ENCODE measurements at places on chromosomes 3 and 15.

- no peak for DNase-seq
Measured at GRCh38 chr3:150177673-150178381, 207.1 kb upstream of the PFN2 start.

GRCh38 chr3:29731050-29731449, 450.2 kb downstream of the RBMS3 start:
- no peak for DNase-seq

DNA sequence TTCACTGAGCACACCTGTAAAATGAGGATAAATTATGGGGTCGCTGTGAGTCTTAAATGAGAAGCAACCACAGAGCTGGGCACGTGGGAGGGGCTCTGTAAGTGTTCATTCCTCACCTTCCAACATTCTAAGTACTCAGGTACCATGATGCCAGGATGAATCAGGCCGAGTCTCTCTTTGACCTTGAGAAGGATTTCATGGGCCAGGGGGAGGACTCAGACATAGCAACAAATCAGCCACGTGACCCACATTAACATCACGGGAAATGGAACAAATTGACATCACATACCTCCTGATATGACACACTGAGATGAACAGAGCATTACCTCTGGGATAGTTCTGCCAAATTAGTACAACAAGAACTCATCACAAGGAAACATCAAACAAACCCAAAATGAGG, 35.2 kb upstream of the USP3 start:
- DNase-seq: no peak

DNA sequence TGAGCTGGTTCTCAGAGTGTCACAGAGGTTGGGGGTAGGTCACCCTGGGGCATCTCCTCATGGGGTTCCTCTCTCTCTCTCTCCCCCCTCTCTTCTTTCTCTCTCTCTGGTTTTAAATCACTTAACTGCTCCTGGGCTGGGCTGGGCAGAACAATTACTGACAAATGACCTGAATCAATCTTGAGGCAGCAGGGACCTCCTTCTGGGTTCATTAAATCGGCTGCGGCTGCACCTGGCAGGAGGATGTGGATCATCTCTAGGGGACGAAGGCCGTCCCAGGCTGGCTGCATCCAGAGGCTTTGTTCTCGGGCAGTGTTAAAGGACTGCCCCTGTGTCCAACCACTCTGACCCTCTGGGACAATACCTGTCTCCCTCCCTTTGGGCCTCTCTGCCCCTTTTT, 143.1 kb downstream of the TLE3 start:
- DNase-seq: no peak
